ENCODE measurements at places on chromosomes 11 and 22. TPM values are rescaled to one million over a fixed set of nuclear protein-coding genes. Genes with fewer than 3 reads are reported as not detected.

DNA sequence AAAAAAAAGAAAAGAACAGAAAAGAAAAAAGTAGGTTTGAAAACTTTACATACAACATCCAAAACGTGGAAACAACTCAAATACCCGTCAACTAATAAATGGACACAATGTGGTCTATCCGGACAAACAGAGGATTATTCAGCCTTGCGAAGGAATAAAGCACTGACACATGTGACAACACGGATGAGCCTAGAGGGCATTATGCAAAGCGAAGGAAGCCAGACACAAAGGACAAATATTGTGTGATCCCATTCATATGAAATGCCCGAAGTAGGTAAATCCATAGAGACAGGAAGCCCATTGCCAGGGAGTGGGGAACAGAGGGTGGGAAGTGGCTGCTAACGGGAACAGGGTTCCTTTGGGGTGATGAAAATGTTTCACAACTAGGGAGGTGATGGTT lies 11.8 kb downstream of the RFPL1 start:
- DNase-seq = no peak

DNA sequence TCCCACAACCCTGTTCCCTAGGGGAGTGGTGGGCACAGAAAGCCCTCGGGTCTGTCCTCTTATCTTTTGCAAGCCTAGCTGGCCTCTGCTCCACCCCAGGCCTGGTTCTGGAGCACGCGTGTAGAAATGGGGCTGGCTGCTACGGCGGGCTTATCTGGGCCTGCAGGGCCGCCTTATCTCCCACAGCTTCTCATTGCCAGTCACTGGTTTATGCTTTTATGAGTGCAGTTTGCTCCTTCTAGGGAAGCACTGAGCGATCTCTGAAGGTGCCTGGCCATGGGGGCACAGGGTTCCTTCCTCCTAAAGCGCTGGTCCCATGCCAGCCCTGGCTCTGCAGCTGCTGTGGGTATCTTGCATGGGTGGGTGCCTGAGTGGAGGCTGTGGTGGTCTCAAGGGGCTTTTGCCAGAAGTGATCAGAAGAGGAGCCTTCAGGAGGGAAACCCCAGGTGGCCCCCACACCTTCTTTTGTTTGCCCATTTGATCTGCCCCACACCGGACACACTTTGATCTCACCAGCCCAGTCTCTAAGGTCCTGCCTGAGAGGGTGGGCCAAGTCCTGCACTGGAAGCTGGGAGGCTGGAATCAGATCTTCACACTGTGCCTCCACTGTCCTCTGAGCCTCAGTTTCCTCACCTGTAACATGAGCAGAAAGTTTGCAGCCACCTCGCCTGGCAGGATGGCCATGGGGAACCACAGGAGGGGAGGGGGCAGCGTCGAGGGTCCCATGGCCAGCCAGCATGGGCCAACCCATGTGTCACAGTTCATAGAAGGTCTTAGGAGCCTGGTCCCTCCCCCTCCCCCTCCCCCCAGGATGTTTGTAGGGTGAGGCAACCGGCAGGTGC lies 86.6 kb upstream of the FGF3 start:
- no peak for DNase-seq

DNA sequence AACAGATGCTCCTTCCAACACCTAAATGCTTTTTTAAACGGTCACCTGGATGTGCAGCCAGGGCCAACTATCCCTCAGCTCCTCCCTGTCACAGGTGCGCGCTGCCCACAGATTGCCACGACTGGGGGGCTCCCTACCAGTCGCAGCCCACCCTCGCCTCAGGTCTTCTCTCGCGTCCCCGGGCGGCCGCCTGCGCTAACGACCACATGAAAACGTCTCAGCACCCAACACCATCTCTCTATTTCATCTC lies 469 bp downstream of the ZBED5 start:
- DNase-seq = no peak

SPCS2 gene
- total RNA-seq = 51.1 TPM

DNAL4 gene
- total RNA-seq = 18.9 TPM

- DNase-seq = peak; percentile 100
Measured at GRCh38 chr11:62573592-62574362, at the start of gene EEF1G. EEF1G (minus strand) TSS chr11:62573891; CDS start chr11:62573842, 49 bp downstream.

DNA sequence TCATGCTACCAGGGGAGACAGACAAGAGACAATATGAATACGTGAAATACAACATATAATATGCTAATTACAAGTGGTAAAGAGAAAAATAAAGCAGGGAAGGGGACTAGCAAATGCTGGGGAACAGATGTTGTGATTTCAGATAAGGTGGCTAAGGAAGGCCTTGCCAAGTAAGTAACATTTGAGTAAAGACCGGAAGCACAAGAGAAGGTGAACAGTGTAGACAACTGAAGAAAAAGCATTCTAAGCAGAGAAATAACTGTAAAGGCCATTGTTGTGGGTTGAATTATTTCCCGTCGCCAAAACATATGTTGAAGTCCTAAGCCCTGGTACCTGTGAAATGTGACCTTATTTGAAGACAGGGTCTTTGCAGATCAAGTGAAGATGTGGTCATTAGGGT lies 63.7 kb upstream of the EED start:
- no peak for DNase-seq

AQP11 gene
- total RNA-seq = 2.9 TPM

- peak; percentile 95 for DNase-seq
Measured at GRCh38 chr22:46866591-46866990, 104.1 kb downstream of the TBC1D22A start.

DNA sequence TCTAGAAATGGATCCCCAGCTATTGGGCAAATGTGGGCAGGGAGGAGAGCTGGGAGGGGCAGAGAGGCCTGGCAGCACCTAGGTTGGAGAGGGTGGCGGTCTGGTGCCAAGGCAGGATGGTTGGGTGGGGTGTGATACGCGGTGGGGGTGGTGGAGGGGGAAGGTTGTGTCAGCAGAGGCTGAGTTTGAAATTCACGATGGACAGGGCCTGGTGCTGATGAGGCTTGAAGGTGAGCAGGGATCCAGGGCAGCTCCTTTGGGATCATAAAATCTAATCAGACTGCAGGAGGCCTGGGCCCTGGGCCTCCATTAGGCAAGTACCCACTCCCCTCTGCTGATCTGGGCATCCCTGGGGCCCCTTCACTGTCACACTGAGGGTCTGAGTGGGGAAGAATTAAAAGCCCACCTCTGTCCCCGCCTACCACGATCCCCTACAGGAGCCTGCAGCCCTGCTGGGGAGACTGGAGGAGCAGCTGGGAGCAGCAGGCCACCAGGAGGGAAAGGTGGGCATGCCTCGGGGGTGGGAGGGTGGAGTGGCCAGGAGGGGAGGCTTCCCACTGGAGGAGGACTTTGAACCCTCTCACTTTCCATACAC lies 24.0 kb downstream of the IGLL1 start:
- no peak for DNase-seq

P2RX6 gene
- total RNA-seq = 1.6 TPM

- no peak for DNase-seq
Measured at GRCh38 chr11:1017269-1018005, 19.1 kb downstream of the MUC6 start.
